ENCODE measurements at places on chromosomes 4 and X.

DNA sequence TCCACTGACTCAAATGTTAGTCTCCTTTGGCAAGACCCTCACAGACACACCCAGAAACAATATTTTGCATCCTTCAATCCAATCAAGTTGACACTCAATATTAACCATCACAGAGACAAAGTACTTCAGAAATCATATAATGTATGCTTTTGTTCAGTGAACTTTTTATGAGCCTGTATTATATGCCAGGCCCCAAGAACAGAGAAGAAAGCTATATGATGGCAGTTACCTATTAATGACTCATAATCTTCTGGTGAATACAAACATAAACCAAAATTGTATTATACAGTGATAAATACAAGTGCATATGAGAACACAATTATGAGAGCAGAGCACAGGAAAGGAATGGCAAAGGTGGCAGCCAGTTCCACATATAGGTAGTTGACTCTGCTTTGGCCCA, 852.0 kb upstream of the EPHA5 start:
- DNase-seq, result no peak

DNA sequence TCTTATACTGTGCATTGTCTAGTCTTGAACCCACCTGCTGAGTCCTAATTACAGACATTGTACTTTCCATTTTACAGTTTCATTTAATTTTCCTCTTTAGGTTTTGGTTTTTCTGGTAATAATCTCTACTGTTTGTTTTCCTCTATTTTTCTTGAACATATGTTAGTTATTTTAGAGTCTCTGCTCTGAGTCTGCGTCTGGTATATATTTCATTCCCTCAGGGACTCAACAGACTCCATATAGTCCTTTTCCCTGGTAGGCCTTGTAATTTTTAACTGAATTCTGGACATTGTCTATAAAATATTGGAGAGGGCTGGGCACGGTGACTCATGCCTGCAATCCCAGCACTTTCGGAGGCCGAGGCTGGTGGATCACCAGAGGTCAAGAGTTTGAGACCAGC, 121.8 kb upstream of the STOX2 start:
- DNase-seq, result no peak

DNA sequence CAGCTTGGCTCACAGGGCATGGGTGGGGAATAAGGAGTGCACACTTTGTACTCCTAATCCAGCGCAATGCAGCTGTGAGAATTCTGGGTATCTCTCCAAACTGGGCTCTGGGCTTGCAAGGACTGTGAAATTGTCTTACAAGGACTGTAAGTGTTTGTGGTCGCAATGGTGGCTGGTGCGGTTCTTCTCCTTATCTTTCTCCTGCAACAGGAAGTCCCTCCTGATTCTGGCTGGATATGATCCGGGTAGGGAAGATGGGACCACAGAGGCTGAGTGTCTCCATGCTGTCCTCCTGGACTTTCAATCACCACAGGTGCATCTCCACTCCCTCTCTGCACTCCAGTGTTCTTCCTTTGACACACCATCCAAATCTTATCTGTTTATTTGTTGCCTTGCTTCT, 55.7 kb upstream of the GYPE start:
- DNase-seq, result no peak

DNA sequence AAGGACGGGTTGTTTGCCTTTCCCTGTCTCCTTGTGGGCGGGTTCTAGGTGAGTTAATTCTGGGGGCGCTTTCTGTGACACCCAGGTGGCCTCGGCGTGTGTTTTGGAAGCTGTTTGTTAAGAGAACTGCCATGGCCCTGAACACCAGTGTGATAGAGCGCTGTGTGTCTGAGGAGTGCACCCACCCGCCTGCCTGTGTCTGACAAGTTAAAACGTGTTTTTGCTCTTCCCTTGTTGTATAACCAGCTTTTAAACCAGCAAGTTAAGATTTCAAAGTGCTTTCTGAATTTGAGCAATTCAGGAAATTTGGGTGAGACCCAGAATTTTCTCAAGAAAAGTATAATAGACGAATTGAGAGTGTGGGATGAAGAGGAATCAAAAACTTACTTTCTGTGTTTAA, 55.2 kb upstream of the HGFAC start:
- DNase-seq, result no peak

- DNase-seq, result peak; percentile 4
Observed at GRCh38 chr4:187362937-187363857, 632.4 kb upstream of the ZFP42 start.

DNA sequence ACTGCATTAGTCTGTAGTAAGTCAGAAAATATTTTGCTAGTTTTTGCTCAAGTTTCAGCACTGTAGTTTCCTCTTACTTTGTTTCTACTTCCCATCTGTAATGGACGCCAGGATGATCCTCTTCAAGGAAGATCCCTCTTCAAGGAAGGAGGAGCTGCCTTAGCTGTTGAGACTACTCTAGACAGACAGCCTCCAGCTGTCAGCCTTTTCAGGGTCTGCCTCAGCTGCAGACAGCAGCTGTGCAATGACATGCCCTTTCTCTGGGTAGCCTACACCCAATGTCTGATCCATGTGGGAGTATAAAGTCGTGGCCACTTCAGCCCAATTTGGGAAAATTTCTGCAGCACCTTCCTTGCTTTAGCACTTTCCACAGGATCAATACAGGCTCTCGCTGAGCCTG, 281.0 kb upstream of the MAOA start:
- DNase-seq, result no peak

DNA sequence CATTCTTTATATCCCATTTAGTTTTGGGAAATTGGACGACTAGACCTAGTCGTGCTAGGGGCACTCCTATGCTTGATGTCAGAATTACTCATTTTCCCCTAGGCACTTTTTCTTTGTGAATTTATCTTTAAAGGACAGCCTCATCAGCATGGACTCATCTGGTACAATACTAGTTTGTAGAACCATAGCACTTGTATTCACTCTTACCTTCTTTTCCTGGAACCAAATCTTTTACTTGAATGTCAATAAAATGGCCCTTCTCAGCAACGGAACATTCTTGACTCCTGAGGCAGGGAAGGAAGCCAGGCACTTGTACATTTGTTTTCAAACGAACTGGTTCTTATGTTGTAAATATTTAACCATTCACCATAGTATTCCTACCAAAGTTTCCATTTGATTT, 187.1 kb downstream of the SHROOM3 start:
- no peak for DNase-seq

- no peak for DNase-seq
Observed at GRCh38 chr4:188030401-188030800, 34.8 kb downstream of the ZFP42 start.

- no peak for DNase-seq
Observed at GRCh38 chrX:67674741-67675140, 130.9 kb downstream of the AR start.

GRCh38 chrX:16603822-16604221, 46.1 kb upstream of the S100G start:
- no peak for DNase-seq

GRCh38 chr4:40718586-40718985, 31.2 kb upstream of the NSUN7 start:
- DNase-seq, result peak; percentile 90

GRCh38 chr4:109395694-109396093, 37.9 kb upstream of the SEC24B start:
- DNase-seq, result peak; percentile 31

GRCh38 chrX:20585782-20586181, 319.1 kb upstream of the RPS6KA3 start:
- DNase-seq, result no peak

GRCh38 chr4:79160962-79161361, 164.9 kb downstream of the NAA11 start:
- DNase-seq, result no peak
